ENCODE measurements at places on chromosomes 5 and 9.

DNA sequence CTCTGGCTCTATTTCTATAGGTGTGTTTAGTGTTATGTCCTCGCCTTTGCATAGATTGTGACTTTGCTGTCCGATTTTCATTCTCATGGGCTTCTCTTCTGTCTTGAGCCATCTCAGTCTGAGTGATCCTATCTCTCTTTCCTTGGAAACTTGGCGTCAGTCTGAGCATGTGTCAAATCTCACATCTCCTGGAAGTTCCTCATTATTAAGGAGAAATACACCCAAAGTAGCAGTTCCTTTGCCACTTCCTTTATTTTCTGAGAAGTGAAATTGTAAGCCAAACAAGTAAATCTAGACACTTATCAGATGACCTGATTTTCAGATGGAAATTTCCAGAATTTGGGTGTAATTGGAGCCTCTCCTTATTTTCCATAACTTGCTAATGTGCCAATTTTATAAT is 126.9 kb upstream of the ANKH start:
- no peak for DNase-seq

- DNase-seq, result no peak
Observed at GRCh38 chr5:109610581-109610980, 79.1 kb upstream of the MAN2A1 start.

GRCh38 chr5:105828821-105829220 is 1841.9 kb downstream of the EFNA5 start:
- no peak for DNase-seq

DNA sequence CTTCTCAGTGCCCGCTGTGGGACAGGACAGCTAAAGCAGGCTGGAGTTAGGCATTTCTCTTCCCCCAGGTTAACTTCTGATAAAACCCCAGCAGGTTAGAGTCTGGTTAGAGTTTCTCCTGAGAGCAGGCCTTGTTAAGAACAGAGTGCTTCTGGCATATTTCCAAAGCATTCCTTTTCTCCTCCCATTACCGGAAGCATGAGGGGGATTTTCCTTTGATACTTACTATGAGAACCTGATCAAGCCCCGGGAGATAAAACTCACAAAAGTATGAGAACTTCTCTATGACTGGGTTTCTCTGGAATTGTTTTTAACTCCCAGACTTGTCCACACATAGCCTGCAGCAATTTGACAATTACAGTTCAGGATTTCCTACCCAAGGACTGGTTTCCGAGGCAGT is 77.4 kb upstream of the MAST4 start:
- DNase-seq, result no peak

- DNase-seq, result no peak
Observed at GRCh38 chr9:26311463-26311995, 581.1 kb downstream of the CAAP1 start.

DNA sequence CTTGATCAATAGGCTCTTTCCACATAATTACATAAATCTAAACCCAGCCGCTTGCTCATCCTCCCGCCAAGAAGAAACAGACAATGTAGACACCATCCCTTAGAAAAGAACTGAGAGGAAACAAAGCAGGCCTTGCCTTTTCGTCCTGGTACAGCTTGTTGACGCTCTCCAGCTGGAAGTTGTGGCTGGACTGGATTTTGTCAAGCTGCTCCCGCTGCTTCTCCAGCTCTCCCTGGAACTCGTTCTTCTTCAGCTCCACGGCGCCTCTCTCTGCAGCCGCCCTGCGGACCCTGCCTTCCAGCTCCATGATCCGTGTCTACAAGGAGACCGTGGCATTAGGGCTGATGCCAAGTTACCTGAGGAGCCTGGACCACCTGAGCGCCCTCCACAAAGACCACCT is 22.1 kb downstream of the GOLM1 start:
- no peak for DNase-seq

DNA sequence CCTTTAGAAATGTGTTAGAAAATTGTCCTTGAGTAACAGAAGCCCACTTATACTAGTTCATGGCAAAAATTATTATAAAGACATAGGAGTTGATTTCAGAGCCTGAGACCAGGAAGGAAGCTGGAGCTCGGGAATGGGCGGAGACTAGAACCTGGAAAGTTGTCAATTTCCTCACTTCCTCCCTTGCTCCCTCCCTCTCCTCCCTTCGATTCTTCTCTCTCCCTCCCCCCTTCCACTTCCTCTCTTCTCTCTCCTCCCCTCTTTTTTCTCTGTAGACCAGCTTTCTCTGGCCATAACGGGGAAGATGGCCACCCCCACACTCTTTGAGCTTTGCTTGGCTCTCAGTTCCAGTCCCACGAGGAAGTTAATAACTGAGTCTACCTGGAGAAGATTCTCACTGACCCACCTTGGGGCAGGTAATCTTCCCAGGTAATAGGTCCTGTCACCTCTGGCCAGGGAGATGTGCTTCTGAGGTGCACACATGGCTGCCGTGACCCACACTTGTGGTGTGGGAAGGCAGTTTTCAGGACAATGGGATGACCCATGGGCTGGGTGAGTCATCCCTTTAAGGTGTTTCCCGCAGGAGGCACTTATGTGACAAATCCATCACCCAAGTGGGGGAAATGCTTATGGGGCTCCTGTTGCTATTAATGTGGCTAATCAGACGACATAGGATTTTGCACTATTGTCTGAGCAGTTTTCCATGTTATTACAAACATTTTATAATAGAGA is 78.7 kb downstream of the HSPA4 start:
- DNase-seq, result no peak

GRCh38 chr9:88966894-88967676 is 24.2 kb upstream of the S1PR3 start:
- DNase-seq, result no peak

DNA sequence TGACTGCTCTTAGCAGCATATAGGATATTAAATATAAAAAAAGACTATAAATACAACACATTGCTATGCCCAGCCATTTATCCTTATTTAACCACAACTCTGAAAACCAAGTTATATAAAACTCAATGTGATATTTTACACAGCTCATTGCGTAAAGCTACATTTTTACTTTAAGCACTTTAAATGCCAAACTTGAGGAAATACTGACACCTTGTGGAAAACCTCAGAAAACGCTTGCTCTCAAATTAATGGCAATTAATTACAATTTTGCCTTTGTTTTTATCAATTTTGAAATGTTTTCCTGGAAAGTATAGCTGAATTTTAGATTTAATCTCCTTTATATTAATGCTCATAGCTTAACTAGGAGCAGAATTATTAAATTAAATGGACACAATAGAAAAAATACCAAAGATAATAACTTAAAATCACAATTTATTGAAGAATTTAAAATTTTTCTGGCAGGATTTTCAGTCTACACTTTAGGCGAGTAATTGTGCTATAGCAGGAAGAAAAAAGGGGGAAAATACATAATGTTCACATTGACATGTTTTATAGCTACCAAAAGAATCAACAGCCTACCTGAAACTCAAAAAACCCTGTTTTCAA is 25.2 kb upstream of the PLAC8L1 start:
- DNase-seq, result peak; percentile 0

DNA sequence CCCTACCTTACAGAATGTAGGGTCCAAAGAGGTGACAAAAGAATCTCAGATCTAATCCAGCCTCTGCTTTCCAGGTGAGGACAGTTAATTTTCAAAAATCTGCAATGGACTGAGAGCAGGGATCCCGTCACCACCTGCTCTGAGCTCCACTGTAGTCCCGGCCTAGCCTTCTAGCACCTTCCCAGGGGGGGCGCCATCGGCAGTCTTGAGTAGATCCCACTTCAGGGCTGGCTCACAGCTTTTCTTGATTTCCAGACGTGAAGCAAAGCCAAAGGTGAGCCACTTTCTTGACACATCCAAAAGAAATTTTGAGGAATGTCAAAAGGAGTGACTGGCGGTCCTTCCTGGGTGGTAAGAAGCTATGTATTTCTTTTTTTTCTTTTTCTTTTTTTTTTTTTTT is 114.1 kb downstream of the SYK start:
- DNase-seq, result no peak

- no peak for DNase-seq
Observed at GRCh38 chr5:37055383-37055990, 178.9 kb downstream of the NIPBL start.

DNA sequence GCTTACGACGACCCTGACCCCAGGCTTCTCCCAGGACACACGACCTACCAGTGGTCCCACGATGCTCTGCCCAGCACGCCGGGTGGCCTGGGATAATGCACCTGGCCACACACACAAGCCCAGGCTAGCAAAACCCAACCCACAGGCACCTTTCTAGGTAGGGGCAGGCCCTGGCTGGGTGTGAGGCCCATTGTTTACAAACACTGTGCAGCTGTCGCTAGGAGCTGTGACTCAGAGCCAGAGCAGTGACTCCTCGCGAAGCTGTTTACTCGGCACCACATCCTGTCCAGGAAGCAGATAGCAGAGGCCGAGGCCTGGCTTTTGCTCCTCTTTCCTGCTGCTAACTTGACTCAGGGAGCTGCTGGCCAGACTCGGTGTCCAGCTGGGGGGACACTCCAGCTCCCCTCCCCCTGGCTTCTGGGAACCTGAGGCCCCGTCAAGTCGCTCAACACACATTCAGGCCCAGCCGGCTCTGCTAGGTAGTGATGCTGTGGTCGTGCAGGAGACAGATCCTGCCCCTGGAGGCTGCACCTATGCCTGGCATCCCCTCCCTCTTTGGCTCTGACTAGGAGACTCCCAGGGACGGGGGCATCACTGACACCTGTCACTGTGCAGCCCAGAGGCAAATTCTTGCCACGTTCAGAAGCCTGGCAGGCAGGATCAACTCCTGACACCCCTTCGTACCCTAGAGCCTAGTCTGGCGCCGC is 12.8 kb upstream of the RALGDS start:
- DNase-seq, result peak; percentile 52

DNA sequence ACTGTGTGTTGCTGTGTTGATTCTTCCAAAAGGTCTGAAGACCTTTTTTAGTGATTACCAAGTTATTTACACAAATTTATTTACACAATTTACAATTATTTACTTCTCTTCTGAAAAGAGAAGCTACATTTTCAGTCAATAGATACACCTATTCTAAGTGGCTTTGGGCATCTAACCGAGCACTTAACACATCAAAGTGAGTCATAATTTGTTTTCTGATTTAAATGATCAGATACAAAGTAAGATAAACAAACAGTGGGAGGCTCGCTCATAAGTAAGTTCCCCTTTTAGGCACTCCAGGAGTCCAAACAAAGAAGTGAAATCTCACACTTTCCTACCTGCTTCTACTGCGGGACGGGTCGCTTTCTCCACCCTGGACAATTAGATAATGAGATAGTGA is 90.2 kb downstream of the APBA1 start:
- DNase-seq, result no peak

DNA sequence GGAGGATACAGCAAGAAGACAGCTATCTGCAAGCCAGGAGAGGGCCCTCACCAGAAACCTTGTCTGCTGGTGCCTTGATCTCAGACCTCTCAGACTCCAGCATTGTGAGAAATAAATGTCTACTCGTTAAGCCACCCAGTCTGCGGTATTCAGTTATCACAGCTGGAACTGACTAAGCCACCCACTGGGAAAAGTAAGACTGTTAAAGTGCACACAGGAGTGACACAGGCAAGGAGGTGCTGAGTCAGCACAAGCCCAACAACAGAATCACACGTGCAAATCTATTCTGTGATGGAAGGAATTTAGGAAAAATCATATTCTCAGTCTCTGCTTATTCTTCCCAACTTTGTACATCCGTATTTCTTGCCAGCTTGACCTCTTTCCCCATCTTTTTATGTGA is 200.0 kb downstream of the NR2F1-AS1 start:
- DNase-seq, result no peak

DNA sequence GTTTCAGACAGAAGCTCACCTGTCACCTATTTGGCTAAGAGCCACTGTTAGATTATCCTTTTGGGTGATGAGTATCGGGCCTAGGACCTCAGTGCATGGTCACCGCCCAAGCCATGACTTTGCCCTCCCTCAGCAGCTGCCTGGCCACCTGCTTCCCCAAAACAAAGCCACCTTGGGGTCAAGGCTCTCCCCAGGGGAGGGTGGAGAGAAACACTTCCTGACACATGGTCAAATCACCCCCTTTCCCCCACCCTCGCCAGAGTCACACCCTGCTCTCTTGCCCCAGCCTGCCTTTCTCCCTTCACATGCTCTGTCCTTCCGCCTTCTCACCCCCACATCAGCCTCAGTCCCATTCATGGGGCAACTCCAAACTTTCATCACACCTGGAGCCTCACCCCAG is 1.7 kb upstream of the HBEGF start:
- no peak for DNase-seq

GRCh38 chr5:107542831-107543231 is 127.9 kb downstream of the EFNA5 start:
- no peak for DNase-seq
